T-helper 1 cell (primary cell): ENCODE measurements at places on chromosomes 11 and 22.

DNA sequence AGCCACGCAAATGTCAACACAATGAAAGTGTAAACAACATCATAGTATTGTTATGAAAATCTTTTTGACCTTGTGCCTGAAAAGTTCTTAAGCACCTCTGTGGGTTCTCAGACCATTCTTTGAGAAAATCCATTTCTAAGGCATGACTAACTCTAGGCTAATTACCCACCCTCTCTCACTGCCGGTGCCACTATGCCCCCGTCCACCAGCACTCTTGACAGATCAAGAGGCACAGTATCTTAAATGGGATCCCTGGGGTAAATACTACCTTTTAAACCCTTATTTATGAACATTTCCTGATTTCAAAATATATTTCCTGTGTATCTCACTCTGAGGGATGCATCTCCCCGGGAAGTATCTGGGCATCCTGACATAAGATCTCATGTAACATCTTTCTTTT, 607.5 kb downstream of the METTL15 start:
- DNase-seq: no peak

GRCh38 chr22:32319861-32320406, 37.7 kb upstream of the RFPL3 start:
- DNase-seq: no peak

GRCh38 chr11:35523331-35523768, 2.1 kb downstream of the PAMR1 start:
- no peak for DNase-seq

- no peak for DNase-seq
Observed at GRCh38 chr11:30015725-30016412, 961 bp downstream of the KCNA4 start.

- no peak for DNase-seq
Observed at GRCh38 chr11:106821291-106821690, 197.0 kb downstream of the GUCY1A2 start.

DNA sequence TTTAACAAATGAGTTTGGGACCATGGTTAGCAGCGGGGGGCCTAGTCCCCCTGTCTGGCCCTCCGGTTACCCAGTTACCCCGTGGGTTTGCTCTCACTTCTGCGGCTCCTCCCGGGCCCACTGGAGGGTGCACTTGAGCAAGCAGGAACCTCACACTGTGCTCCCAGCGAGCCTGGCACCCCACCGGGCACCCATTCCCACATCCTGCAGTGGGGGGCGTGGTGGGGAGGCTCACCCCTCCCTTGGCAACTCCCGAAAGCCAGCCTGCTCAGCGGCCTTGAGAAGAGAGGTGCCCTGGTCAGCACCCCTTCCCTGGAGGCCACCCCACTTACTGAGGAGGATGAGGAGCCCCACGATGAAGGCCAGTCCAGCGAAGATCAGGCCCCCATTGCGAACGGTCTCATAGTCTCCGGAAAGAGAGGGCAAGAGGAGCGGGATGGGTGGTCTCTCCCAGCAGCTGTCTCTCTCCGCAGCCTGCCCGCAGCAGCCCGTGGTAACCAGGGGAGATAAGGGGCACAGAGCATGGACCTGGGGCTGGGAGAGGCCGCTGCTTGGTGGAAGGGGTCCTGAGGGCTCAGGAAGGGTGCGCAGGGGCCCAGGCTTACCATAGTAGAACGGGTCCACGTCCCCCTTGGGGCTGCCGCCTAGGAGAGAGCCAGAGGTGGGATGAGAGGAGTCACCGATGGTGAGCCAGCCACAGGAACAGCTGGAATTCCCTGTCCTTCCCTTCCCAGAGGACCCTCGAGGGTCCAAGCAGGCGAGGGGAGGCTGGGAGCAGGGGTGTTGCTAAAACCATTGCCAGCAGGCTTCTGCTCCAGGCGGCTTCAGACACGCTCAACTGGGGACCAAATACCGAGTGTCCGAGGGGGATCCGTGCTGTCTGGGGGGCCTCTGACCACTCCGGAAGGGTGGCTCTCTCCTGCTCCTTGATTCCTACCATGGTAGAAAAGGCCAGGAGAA, 2.2 kb downstream of the FXYD2 start:
- no peak for DNase-seq

GRCh38 chr11:57430952-57431351, 4.0 kb upstream of the SLC43A3 start:
- DNase-seq: no peak

GRCh38 chr22:43706151-43706550, 106.0 kb downstream of the EFCAB6 start:
- DNase-seq: no peak

- no peak for DNase-seq
Observed at GRCh38 chr11:109416601-109417000, 5.4 kb upstream of the C11orf87 start.

DNA sequence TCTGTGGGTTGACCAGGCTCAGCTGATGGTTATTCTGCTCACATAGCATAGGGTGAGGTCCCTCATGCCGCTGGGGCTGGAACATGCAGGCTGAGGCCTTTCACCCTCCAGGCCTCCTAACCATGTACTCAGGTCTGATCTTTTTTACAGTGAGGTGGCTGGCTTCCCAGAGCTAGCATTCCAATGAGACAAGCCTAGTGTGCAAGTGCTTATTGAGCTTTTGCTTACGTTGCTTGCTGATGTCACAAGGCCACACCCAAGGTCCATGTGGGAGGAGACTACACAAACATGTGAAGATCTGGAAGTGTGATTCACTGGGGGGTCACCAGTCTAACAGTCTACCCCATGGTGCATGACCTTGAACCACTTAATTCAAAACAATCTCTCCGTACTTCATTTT, 33.9 kb downstream of the ISX start:
- DNase-seq: no peak

DNA sequence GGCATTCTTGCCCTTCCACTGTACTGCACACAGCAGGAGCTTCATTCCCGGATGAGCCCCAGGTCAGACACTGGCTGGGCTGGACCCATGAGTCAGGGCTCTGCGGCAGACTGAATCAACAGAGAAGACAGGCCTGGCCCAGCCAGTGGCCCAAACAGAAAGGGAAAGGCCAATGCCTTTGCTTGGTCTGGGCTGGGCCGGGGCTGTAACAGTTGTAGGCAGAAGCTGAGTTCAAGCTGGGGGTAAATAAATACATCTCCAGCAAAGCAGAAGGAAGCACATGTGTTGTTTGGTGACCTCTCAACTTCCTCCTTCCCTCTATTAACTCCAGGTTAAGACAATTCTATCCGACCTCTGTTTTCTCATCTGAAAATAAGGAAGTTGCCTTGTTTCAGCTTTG, 1.8 kb upstream of the SMIM35 start:
- no peak for DNase-seq

GRCh38 chr11:12215181-12215593, 104.8 kb downstream of the MICAL2 start:
- no peak for DNase-seq

GRCh38 chr11:112129656-112130055, 34.2 kb downstream of the IL18 start:
- DNase-seq: no peak

DNA sequence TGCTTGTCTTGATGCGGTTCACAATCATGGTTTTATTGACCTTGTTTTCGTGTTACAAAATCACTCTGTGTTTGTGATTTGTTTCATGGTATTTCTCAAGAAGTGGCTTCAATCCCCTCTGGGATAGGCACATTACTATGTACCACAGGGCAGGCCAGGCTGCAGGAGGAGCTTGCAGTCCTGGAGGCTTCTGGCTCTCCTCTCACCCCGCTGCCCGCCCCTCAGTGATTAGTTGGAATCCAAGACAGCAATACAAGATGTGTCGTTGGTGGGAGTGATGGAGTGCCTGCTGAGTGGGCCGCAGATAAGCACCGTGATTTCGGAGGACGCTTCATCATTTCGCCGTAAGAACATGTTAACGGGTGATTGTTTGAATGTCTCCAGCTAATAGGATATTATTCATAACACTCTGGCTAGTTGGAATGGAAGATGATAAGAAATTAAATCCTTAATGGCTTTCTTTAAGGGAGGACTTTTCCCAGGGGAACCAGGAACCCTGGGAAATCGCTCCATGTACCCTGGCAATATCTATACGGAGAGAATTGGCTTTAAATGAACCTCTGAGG, 384.4 kb downstream of the MIAT start:
- no peak for DNase-seq

DNA sequence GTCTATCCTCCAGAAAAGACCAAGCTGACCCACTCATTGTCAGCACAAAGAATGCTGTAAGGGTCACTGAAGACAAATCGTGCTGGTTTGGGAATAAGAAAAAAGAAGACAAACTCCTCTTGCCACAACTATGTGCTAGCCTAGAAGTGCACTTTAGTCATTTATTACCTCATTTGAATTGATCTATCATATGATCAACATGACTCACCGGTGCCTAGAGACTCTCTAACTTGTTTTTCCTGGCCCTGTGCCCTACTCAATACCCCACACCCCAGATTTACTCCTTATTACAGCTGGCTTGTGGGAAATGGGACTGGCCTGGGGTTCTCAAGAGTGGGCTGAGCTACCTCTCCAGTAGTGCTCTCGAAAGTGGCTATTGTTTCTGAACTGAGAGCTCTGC, 35.9 kb upstream of the HORMAD2 start:
- DNase-seq: no peak

GRCh38 chr11:20337526-20338154, 25.9 kb upstream of the HTATIP2 start:
- no peak for DNase-seq

DNA sequence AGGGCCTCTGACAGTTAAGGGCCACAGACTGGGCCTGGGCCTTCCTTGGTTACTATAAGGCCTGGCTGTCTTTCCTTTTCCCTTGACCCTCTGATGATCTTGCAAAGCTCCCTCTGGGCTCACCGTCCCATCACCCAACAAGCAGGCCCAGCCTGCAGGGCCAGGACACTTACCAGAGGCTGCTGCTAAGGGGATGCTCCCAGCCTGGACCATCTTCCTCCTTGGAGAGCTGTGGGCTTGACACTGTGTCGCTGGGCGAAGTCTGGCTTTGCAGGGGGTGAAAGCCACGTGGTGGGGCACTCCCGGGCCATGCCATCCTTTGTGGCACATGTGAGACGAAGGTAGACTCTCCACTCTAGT, 3.9 kb downstream of the C11orf24 start:
- no peak for DNase-seq

- no peak for DNase-seq
Observed at GRCh38 chr22:50605002-50605612, 4.5 kb downstream of the MAPK8IP2 start.

DNA sequence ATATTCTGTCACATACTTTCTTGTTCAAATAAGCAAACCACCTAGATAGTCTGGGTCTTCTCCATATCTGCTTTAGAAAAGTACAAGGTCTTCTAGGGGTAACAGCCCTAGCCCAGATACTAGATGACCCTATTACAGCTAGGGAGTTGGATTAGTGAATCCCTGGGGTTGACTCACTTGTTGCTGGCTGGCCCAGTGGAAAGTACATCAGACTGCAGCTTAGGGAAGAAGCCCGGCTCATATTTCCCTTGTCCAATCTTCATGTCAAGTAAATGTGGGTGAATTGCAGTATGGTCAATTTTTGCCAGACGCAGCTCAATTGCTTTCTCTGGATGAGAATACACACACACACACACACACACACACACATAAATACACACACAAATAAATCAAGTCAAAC, 79.1 kb upstream of the SCUBE2 start:
- DNase-seq: no peak

DNA sequence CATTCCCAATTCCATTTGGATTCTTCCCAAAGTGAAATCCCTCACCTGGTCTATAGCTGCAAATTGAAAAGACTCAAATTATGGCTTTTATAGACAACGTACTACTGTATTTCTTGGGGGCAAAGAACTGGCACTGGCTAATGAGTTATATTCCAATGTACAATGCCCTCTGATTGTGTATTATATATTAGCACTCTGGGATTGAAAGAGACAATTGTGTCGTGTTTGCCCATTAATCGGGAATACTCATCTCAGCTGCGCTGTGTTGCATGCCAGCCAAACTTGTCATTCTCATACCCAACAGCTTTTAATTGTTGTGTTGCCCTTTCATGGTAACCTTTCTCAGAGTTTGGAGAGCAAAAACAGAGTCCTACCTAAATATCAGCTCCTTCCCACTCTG, 55.0 kb upstream of the ZBTB44 start:
- no peak for DNase-seq

- no peak for DNase-seq
Observed at GRCh38 chr11:20754933-20755332, 85.5 kb downstream of the NELL1 start.

DNA sequence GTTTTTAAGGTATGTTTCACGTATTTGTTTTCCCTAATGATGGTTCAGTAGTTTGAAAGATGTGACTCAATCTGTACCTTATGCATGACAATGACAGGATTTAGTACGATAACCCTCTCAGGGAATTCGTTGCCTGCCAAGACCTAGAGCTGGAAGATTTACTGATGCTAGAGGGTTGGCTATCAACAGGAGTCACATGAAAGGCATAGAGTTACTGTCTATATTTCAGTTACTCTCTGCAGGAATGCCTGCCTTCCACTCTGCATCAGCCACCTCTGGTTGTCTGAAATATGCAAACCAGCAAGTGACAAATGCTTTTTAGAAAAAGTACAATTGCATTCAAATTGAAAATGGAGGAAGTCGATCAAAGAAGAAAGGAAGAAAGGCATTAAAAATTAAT, 276.3 kb upstream of the RAG2 start:
- DNase-seq: no peak

DNA sequence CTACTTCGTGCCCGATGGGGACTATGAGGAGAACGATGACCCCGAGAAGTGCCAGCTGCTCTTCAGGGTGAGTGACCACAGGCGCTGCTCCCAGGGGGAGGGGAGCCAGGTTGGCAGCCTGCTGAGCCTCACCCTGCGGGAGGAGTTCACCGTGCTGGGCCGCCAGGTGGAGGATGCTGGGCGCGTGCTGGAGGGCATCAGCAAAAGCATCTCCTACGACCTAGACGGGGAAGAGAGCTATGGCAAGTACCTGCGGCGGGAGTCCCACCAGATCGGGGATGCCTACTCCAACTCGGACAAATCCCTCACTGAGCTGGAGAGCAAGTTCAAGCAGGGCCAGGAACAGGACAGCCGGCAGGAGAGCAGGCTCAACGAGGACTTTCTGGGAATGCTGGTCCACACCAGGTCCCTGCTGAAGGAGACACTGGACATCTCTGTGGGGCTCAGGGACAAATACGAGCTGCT, 751 bp downstream of the FIBIN start:
- DNase-seq: no peak

- no peak for DNase-seq
Observed at GRCh38 chr11:5131584-5132335, 6.4 kb downstream of the OR52A5 start.

DNA sequence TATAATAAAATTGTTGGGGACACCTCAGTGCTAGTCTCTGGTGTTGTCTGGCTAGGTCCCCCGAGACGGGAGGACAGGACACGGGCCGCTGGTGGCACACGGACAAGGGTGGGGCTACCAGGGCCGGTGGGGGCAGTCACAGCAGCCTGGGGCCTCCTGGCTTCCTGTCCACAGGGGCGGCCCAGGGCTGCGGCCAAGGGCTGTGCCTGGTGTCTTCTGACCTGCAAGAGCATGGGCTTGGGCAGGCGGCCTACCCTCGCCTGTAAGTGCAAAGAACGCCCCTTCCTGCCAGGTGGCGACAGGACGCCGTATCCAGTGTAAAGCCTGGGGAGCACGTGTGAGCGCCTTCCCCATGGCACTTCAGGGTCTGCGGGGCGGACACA, 3.6 kb downstream of the LRFN4 start:
- DNase-seq: no peak
